ENCODE measurements at places on chromosomes 2 and 18.
A peak's percentile ranks its signal among the peaks of the same experiment; 100 is the strongest.

GRCh38 chr2:148903979-148904378 is 29.0 kb downstream of the KIF5C start:
- DNase-seq = no peak

- DNase-seq = no peak
Measured at GRCh38 chr18:34038086-34038485, 186.6 kb downstream of the NOL4 start.

DNA sequence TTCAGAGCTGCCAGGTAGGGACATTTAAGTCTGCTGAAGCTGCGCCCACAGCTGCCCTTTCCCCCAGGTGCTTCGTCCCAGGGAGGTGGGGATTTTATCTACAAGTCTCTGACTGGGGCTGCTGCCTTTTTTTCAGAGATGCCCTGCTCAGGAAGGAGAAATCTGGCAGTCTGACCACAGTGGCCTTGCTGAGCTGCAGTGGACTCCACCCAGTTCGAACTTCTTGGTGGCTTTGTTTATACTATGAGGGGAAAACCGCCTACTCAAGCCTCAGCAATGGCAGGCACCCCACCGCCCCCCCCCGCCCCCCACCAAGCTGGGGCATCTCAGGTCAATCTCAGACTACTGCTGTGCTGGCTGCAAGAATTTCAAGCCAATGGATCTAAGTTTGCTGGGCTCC is 458.1 kb upstream of the RAB12 start:
- no peak for DNase-seq

GRCh38 chr2:158484892-158485556 is 28.3 kb downstream of the PKP4 start:
- no peak for DNase-seq

DNA sequence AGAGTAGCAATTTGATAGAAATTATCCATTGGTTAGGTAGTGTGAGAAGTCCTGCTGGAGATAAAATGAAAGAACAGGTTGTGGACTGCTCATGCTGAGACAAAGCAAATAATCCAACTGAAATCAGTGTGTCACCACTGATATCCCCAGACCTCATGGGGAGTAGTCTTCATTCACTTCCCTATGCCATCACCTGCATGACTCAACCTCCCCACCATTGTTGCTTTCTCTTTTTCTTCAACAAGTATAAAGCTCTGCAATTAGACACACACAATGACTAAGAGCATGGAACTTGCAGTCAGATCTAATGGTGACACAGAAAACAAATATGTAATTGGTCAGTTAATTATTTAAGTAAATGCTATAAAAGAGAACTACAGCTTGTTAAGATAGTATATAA is 475.3 kb downstream of the RIT2 start:
- DNase-seq = no peak

DNA sequence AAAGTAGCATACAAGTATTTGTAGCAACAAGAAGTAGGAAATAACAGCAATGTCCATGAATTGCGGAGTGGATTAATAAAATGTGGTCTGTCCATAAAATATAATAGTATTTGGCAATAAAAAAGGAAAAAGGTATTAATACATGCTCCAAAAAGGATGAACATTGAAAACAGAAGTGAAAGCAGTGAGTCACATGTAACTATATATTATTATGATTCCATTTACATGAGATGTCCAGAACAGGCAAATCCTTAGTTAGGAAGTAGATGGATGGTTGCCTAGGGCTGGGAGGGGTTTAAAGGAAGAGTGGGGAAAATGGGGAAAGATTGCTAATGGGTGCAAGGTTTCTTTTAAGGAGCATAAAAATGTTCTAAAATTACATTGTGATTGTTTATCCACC is 44.5 kb downstream of the CCDC74A start:
- no peak for DNase-seq

DNA sequence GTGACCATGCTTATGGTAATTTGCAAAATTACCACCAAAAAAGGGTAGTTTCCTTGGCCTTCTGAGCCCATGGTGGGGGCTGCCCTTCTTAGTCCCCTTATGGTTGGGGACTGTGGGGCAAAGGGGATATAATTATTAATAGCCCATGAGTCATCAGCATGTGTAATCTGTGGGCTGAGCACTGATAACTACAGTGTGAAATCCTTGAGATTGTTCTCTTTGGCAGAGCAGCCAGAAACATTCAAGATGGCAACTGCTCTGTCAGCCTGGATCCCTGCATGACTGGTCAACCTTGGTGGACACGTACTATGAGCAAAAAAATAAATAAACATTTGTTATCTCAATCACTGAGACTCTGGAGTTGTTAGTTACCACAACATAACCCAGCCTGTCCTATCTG is 61.3 kb downstream of the MGAT4A start:
- DNase-seq = no peak

DNA sequence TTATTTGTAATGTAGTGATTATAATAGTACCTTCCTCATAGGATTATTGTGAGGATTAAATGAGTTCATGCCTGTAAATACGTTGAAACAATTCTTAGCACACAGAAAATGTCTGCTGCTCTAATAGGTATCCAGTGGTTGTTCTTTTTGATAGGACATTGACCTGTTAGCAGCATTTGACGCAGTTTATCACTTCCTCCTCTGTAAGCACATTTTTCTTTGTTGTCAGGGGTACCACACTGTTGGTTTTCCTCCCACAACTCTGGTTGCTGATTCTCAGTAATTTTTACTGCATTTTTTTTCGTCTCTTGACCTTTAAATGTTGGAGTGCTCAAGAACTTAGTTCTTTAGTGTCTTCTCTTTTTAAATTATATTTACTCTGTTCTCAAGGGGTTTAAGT is 15.4 kb downstream of the PPM1B start:
- no peak for DNase-seq

DNA sequence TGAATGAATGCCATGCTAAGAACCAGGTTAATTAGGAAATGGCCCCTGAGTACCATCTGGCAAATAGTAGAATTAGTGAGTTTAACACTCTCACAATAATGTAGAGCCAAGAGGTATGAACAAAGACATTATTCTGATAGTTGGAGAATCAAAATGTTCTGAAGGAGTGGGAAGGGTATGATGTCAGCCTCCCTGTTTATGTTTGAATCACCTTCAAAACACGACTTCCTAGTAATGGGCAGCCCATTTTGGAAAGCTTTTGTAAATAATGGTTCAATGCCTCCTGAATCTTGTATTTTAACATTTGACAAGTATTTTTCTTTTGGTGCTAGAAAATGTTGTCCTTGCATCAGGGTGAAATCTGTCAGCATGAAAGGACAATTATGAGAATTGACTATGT is 108.3 kb downstream of the DSEL start:
- no peak for DNase-seq

DNA sequence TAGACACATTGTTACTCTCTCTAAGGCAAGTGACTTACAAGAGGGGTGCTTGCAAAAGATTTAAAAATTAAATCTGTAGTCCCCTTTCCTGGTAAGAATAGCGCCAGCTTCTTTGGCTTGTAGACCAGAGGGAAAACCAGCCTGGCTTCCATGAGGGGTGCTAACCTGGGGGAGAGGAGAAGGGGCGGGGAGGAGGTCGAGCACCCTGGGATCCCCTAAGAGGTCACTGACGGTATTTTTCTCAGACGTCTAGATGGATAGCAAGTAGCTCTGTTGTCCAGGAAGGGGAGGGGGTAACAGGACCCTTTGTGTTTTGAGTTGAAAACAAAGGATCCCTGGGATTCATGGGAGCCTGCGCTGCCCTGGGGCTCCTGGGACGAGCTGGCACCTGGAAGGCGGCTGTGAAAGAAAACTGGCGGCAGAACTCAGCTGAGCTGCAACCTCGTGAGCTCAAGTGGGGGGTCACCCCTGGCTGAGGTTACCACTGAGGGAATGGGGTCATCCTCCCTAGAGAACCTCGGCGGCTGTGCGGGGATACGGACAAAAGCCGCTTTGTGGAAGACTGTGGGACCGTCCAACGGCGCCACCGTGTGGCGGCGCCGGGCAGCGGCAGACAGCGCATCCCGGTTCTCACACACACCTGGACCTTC is 37.8 kb upstream of the MRPL19 start:
- peak; percentile 19 for DNase-seq

DNA sequence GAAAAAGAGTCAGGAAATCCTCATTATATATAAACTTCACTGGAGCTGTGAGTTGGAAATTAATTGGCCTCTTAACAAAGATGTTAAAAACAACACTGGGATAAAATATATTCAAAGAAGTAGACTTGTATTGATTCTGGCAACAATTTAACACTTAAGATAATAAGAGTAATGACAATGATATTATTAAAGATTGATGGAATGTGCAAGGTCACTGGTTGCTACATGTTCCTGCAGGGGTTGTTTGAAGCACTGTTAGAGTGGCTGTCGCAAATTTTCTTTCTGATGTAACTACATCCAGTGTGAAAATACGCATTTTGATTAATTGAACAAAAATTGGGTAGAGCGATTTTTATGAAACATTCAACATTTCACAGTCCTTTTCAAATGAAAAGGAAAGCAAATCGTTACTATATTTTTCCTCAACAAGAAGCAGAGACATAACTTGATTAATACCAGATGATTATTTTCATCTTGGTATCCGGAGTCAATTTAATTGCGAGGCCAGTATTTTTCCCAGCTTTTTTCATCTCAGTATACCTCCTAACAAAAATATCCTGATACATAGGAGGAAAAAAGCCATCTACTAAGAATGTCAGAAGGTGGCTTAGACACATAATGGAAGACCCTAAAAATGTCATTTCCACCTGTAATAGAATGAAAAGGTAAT is 6.1 kb downstream of the PTGR3 start:
- DNase-seq = no peak

GRCh38 chr2:105368759-105369408 is 30.0 kb downstream of the FHL2 start:
- no peak for DNase-seq

DNA sequence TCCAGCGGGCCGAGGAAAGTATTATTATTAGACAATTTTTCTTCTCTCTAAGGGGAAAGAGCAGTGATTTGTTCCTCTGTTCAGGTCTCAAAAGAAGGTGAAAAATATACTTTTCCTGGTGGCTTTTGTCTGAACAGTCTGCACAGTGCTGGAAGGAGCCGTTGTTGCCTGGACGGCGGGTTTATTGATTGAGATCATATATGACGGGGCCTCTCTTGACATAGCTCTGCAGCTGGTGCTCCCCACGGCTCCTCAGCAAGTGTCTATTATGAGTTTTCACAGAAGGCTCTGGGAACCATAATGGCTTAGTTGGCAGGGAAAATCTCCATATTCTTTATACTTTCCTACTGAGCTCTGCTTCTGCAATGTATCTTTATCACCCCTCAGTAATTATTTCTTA is 42.9 kb downstream of the FSHR start:
- DNase-seq = no peak

GRCh38 chr2:241064008-241064801 is 37.9 kb downstream of the MTERF4 start:
- DNase-seq = no peak

DNA sequence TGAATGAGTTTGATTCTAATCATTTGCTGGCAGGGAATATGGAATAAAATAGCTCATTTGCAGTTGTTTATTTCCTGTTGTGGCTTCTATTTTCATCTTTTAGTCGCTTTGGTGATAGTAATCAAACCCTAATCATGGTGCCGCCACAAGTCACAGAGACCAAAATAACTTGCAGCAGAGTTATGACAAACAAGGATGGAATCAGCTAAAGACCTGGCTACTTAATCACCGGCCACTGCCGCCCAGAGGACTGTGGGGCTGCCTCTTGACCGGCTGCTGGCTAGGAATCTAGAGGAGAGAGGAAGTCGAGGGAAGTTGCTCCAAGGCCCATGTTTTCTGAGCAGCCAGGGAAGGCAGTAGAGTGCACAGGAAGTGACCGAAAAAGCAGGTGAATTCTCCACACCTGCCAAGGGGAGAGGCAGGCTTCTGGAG is 5.1 kb upstream of the SMAD7 start:
- DNase-seq = no peak

DNA sequence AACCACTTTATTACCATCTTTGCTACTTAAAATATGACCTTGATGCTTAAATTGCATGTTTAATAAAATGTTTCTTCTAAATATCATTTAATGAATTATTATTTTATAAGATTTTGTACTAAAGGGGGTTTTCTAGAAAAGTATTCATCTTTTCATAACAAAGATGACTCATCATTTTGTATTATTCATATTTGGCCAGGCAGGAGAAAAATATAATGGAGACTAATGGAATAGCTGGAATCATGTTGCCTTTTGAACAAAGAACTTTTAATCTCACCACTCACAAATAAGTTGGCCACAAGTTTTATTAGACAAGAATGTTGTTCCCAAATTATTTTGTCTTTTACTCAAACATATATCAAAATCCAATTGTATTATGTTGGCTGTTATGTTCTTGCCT is 882.4 kb downstream of the DSC3 start:
- no peak for DNase-seq

- no peak for DNase-seq
Measured at GRCh38 chr2:216257089-216257488, 115.2 kb downstream of the MARCHF4 start.

GRCh38 chr2:39772812-39773152 is 6.3 kb downstream of the THUMPD2 start:
- DNase-seq = no peak

DNA sequence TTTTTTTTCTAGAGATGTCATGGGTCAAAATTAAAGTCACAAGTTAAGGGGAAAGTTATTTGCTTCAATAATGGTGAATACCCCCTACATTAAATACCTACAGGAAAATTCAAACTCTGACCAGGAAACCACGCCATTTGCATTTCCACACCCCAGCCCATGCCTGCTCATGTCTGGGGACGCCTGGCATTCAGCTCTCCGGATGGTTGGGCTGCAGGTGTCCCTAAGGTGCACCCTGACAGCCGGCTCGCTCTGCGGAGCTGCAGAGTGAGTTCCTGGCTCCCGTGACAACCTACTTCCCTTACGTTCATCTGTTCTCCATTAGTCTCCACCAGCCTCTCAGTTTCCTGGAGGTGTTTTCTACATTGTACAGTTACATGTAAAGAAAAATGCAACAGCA is 122.7 kb upstream of the RIOK3 start:
- DNase-seq = no peak

DNA sequence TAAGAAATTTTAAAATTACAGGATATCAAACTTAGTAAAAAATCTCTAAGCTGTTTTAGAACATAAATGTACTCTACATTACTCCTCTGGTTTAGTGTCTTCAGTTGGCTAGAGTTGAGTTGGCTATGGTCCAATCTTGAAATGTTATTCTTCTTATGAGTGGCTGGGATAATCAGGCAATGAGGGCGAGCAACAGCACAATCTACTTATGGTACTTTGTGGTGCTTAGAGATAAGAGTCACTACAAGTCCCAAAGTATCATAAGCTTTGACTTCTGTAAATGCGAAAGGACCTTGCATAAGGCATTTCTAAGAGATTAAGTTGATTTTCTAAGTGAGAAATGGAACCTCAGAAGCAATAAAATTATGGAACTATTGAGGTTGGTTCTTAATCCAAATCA is 361.7 kb downstream of the GPD2 start:
- no peak for DNase-seq

GRCh38 chr2:217621391-217621801 is 381.4 kb downstream of the TNS1 start:
- DNase-seq = no peak

- DNase-seq = no peak
Measured at GRCh38 chr2:23926290-23926749, 603 bp downstream of the ATAD2B start.

DNA sequence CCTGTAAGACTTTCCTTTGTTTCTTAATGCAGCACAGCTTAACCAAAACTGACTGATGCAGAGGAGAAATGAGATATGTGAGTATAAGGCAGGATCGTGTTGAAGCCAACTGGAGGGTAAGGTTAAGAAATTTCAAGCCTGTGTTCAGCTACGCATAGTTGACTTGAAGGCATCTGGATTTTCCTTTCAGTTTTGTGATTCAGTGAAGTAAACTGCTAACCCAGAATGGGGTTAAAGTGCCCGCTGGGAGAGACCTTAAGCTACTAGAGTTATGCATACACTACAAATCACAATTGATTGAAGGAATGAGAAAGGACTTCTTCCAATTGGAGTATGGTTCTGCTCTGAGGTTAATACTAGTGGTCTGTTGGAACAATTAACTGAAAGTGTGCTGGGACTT is 22.6 kb downstream of the THSD7B start:
- DNase-seq = no peak

Data from NCI-H1694 (cell line).